ENCODE measurements at places on chromosomes 7 and 10.
A peak's percentile ranks its signal among the peaks of the same experiment; 100 is the strongest.

GRCh38 chr10:66555061-66555460 lies 370.8 kb upstream of the LRRTM3 start:
- DNase-seq: peak; percentile 0

DNA sequence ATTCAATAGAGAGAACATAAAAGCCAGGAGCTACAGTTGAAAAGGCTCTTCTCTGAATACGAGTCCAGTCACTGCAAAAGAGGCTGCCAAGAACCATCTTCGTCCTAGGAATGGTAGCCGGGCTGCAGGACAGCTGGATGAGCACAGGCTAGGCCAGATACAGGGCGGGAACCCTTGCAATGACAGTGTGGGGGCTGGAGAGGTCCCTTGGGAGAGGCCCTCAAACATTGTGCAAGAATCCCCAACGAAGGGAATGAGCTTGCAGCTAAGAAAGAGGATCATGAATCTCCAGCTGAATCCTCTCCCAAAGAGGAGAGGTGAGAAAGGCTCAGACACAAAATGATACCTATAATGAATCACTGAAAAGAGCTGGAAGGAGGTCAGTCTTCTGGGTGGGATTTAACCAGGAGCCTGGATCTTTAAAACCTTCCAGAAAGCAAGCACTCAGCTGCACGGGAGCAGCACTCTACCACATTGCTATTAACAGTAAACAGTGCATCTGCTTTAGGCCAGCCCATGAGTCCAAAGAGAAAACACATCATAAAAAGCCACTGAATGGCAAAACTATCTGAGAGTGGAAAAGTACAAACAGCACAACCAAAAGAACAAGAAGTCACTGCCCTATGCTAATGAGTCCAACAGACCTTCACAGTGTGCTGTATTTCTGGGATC lies 287.9 kb downstream of the TNS3 start:
- DNase-seq: peak; percentile 14

GRCh38 chr7:151064993-151065392 lies 5.6 kb downstream of the SLC4A2 start:
- DNase-seq: no peak

- DNase-seq: no peak
Measured at GRCh38 chr10:100182281-100182680, 3.5 kb downstream of the ERLIN1 start.

DNA sequence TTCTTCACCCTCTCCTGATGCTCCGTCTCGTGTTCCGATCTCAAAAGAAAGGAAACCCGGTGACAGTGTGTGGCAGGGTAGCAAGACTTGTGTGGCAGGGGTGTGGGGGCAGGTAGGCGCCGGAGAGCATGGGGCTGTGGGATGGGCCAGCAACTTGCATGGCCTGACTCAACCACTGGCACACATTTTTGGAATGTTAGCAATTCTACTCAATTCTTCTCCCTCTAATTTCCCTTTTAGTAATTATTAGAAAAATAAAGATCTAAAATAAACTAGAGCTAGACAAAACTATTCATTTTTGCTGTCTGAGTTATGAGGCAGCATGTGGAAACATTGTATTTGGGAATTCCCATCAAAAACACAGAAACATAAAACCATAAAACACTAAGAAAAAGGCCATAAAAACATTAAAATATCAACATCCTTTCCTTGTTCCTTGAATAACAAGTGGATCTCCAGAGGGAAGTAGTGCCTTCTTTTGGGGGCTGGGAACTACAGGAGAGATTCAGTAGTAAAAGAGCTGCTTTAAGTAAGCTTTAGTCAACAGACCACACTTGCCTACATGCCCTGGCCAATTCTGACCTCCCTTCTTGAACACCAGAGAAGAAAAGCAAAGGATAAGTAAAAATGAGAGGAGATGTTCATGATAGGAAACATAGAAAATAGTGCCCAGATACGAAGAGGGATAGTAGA lies 21.8 kb downstream of the SEMA3C start:
- DNase-seq: no peak

DNA sequence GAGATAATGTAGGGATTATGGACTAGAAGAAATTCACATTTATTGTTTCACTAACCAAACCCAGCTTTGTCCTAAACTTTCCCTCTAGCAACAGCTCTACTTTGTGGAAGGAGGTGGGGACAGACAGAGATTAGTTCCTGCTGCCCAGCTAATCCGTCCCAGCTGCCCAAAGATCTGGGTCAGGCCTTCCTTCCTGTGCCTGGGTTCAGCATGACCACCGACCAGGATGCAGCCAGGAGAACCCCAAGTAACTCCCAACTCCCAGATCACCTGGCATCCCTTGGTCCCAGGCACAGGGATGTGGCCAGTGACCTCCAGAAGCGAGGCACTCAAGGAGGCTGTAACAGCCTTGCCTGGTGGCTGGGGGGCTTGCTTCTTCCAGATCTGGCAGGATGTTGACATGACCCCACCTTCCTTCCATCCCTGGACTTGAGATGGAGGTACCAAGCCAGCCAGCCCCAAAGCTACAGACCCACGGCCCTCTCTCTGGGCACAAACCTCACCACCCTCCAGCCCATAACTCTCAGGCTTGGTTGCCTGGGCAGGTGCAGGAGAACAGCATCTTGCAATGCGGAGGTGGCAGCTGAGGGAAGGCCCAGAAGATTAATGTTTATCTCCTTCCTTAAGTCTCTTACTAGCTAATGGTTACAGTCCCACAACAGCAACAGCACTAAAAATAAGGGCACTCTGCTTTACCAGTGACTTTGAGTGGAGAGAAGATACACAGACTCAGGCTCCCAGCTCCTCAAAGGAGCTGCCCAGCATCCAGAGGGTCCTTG lies 11.1 kb downstream of the CAMK2G start:
- DNase-seq: no peak

DNA sequence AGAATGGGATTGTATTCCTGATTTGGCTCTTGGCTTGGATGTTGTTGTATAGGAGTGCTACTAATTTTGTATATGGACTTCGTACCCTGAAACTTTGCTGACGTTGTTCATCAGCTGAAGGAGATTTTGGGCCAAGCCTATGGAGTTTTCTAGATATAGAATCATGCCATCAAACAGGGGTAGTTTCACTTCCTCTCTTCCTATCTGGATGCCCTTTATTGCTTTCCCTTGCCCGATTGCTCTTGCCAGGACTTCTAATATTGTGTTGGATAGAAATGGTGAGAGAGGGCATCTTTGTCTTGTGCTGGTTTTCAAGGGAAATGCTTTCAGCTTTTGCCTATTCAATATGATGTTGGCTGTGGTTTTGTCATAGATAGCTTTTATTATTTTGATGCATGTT lies 92.3 kb downstream of the CCDC7 start:
- DNase-seq: no peak

- DNase-seq: no peak
Measured at GRCh38 chr10:65265451-65265954, 1660.3 kb upstream of the LRRTM3 start.

GRCh38 chr7:90951986-90952954 lies 312.0 kb upstream of the FZD1 start:
- DNase-seq: no peak

GRCh38 chr10:128411643-128412042 lies 285.4 kb upstream of the MKI67 start:
- DNase-seq: no peak

- DNase-seq: no peak
Measured at GRCh38 chr10:132710036-132710686, 75.8 kb downstream of the NKX6-2 start.

- no peak for DNase-seq
Measured at GRCh38 chr10:14485986-14486385, 155.3 kb upstream of the FRMD4A start.

DNA sequence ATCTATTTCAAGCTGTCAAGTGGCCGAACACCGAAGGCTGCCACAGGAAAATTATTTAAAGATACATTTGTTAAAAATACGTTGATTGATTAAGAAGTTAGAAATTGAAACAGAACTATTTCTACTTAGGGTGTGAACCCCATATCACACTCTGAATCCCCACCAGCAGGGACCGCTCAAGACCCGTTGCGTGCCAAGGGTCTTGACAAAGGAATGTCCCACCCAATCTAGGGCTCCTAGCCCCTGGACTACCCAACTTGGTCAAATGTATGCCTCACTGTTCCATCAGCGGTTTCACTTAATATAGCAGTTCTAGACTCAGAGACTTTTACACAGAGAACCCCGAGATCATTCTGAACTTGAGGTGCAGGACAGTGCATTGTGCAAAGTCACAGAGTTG lies 11.6 kb upstream of the PFKFB3 start:
- DNase-seq: no peak

GRCh38 chr7:11623093-11623678 lies 208.8 kb downstream of the THSD7A start:
- no peak for DNase-seq

GRCh38 chr7:159033956-159034355 lies 110.7 kb downstream of the VIPR2 start:
- no peak for DNase-seq

- no peak for DNase-seq
Measured at GRCh38 chr10:124645467-124646095, 98.6 kb downstream of the FAM53B start.

All from fibroblast of pulmonary artery (primary cell).